ENCODE measurements at places on chromosomes 6 and 20.

GRCh38 chr6:139519571-139520031 lies 145.2 kb upstream of the CITED2 start:
- DNase-seq = no peak

GRCh38 chr6:23633996-23634395 lies 492.0 kb upstream of the NRSN1 start:
- peak; percentile 96 for DNase-seq

DNA sequence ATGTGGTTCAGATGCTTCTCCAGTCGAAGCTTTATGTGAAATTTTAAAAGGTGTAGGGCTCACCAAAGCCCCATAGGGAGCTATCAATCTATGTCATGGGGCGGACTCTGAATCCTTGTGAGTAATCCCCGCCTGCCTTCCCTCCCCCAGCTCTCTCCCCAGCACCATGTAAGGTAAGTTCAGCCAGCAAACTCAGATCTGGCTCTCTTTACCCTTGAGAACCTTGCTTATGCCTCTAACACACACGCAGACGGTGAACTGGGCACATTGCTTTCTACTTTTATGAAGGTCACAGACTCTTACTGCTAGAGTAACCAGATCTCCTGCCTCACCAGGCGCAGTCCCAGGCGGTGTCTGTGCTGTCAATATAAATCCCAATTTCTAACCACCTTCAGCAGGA lies 82.6 kb upstream of the CNKSR3 start:
- peak; percentile 18 for DNase-seq

DNA sequence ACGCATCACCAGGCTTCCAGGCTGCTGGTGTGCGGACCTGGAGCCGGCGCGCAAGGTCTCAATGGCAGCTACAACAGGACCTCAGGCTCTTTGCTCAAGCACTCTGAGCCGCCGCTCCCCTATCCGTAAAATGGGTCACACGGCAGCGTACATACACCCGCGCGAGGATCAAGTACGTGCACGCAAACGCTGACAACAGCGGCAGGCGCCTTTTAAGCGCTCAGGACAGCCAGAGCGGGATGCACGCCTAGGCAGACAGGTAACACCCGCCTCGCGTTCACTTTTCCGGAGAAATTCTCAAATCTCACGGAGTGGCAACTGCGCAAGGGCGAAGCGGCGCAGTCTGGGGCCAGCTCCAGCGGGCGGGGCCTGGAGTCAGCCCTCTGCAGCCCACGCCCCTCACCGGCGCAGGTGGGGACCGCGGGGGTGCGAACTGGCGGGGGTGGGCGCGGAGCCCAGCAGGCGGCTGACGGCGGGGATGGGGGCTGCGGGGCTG lies 535 bp downstream of the EXOC2 start:
- peak; percentile 56 for DNase-seq

DNA sequence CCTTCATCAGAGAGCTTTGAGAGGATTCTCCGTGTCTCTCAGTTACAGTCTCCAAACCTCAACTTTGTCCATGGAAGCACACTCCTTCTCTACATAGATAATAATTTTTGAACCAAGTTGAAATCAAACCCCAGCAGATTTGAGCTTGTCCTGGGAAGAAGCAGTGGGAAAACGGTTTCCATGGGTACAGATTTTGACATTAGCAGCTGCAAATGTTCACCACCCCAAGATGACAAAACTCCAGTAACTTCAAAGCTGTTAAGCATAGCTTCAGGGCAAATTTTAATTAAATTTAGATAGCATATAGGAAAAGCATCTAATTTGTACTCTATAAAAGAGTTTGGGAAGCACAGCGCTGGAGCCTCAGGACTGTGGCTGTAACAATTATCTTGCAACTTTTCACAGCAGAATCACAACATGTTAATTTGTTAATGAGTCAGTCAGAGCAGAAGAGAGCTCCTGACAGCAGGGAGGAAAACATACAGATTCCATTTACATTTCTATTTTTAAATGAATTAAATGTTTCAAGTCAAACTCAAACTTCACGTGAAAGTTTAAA lies 240.7 kb downstream of the BMP7 start:
- no peak for DNase-seq

- DNase-seq = no peak
These were observed 1.7 kb upstream of the BLCAP start for GRCh38 chr20:37529214-37529967.

GRCh38 chr20:16407251-16408067 lies 165.8 kb downstream of the KIF16B start:
- DNase-seq = no peak

GRCh38 chr6:1087154-1087843 lies 224.6 kb upstream of the FOXQ1 start:
- no peak for DNase-seq

DNA sequence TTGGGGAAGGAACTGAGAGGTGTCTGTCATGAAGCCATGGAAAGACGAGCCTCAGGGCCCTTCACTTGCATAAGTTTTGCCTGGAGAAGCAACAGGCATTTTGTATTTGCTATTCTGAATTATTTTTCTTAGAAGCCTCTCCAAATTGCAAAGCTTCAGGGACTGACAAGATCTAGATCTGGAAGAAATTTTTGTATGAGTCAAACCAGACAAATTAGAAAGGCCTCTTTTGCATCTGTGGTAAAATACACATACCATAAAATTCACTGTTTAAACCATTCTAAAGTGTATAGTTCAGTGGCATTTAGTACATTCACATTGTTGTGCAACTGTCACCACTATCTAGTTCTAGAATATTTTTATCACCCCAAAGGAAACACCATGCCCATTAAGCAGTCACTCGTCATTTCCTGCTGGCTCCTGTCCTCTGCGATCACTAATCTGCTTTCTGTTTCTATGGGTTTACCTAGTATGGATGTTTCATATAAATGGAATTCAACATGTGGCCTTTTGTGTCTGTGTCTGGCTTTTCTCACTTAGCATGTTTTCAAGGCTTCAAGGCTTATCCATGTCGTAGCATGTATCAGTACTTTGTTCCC lies 269.1 kb downstream of the PHF3 start:
- DNase-seq = no peak

DNA sequence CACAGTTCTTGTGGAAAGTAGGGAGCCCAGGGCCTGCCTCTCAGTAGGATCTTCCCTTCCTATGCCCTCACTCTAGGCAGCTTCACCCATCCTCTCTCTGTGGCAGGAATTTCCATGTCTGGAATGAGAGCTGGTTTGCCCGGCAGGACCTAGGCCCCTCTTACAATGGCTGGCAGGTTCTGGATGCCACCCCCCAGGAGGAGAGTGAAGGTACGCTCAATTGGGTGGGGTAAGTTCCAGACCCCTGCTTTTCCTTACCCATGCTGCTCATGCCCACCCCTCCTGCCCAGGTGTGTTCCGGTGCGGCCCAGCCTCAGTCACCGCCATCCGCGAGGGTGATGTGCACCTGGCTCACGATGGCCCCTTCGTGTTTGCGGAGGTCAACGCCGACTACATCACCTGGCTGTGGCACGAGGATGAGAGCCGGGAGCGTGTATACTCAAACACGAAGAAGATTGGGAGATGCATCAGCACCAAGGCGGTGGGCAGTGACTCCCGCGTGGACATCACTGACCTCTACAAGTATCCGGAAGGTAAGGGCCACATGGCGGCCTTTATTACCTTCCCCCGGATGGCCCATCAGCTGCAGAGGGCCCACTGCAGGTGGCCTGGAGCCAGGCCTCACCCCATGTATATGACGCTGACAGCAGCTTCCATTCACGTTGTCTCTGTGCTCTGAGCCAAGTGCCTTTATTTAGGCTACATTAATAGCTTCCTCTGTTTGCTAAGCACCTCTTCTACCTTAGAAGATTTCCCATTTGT lies 22.8 kb downstream of the TGM6 start:
- DNase-seq = no peak

- no peak for DNase-seq
These were observed 79.8 kb downstream of the NFATC2 start for GRCh38 chr20:51462566-51463276.

DNA sequence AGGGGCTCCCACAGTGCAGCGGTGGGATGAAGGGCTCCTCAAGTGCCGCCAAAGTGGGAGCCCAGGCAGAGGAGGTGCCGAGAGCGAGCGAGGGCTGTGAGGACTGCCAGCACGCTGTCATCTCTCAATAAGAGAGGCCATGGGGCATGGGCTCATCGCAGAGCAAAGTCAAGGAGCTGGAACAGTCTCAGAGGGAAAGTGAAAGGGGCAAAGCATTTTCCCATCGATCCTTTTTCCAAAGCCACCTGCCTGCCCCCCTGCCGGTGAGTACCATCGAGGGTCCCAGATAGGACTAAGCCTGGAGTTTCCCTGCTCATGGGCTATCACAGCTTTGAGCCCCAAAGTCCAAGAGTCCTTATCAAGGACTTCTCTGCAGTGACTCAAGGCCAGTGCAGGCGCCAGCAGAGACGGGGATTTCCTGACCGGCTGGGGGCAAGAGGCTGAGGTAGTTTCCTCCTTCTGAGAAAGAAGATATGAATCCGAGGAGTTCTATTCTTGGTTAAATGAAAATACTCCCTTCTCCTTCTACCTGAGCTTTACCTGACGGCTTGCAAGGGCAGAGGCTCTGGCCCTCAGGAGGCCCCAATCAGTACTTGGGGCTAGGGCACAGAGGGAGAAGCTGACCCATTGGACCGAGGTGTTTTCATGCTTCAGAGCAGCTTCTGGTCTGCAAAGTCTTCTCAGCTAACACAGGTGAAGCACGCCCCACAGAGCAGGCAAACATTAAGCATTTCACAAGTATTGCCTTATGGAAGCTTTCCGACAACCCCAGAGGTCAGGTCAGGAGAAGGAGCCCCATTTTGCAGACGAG lies 22.6 kb downstream of the ETV7 start:
- no peak for DNase-seq

GRCh38 chr6:142331601-142332000 lies 29.8 kb downstream of the ADGRG6 start:
- no peak for DNase-seq

- no peak for DNase-seq
These were observed 840 bp upstream of the LY86 start for GRCh38 chr6:6587696-6588063.

DNA sequence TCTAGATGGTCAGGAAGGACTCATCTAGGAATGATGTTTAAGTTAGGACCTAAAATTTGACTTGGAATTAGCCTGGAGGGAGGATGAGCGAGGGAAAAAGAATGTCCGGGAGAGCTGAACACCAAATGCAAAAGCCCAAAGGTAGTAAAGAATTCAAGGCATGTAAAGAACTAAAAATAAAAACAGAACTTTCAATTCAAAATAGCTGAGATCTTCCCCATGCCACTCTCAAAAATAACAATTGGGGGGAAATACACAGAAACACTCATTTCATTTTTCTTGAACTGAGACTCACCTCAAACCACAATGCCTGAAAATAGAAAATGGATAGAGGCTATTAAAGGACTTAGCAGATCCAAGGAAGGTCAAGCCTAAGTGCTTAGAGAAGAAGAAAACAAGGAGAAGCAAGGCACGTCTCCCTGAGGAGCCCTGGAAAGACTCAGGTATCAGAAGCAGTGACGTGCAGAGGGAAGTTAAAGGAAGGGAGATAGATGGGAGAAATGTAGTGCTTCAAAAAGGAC lies 10.4 kb downstream of the PXT1 start:
- DNase-seq = no peak

DNA sequence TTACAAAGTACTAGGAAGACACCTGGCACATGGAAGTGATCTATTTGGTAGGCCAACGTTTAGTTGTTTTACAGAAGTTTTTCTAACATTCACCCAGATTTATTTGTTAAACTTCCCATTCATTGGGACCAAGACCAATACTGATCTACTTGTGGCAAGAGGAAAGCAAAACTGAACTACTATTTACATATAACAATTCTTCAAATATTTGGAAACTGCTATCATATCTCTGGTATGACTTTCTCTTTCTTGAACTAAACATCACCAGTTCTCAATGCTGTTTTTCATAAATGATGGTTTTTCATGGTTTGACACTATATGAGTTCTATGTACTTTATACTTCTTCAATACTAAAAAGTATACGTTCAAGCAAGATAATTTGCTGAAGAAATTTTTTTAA lies 189.2 kb downstream of the ASCC3 start:
- DNase-seq = no peak

DNA sequence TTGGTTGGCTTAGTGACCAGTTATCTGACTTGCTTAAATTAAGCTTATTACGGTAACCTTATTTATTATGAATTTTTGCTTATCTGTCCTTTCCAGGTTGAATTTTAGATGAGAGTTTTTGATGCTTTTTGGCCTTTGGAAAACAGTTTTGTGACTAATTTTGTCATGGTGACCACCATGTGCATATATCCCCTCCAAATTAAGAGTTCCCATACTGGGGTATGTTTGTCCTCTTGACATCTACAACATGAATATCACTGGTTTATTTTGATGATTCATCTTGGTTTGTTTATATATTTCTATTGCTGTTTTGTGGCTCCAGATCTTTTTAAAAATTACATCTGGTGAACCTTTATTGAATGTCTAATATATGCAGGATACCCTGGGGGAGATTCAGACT lies 61.4 kb downstream of the PHF20 start:
- DNase-seq = no peak

- no peak for DNase-seq
These were observed 1199.8 kb upstream of the GJE1 start for GRCh38 chr6:140932909-140933308.

DNA sequence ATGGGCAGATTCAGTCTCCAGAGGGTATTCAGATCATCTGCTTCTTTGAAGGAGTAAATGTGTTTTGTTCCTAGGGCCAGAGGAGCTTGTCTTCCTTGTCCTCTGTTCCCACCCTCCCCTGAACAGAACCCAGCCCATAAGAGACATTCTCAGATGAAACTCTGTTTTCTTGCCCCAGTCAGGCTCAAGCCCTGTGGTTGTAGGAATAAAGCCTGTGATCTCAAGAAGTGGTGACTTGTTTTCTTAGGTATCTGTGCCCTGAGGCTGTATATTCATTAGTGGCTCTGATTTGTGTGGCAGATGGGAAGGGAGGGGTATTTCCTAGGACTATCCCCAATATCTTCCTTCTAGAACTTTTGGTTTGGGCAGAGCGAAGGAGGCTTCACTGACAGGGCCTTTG lies 27.9 kb downstream of the GSS start:
- DNase-seq = no peak

DNA sequence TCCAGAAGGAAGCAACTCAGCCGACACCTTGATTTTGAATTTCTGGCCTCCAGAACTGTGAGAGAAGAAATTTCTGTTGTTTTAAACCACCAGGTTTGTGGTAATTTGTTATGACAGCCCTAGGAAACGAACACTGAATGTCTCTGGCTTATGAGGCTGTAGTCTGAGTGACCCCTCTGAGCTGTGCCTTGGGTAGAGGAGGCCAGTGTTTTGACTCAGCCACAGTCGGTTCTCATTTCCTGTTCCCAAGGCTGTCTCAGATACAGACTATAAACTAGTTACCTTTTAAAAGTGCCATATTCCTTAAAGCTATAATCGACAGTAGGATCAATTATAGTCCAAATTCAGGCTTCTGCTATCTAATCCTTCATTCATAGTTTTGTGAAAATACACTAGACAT lies 391.2 kb upstream of the MAP3K7 start:
- no peak for DNase-seq

DNA sequence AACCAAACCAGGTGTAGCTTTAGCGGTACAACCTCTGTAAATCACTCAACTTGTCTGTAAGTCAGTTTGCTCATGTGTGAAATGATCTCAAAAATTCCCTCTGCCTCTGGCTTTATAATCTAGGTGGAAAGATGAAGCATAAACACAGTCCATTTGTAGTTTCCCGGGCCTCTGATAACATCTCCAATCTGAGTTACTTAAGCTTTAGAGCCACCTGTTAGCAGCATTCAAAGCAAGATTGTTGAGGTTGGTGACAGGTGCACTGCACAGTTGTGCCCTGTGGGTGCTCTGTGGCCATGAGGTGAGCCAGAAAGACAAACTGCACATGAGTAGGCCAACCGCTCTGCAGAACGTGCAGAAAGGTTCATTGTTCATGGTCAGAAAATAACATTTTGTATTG lies 53.7 kb downstream of the MOCS1 start:
- DNase-seq = peak; percentile 8

- DNase-seq = no peak
These were observed 103.1 kb upstream of the RIN2 start for GRCh38 chr20:19654921-19655320.
